ENCODE measurements at places on chromosomes 3 and 15. TPM values are rescaled to one million over a fixed set of nuclear protein-coding genes. Genes with fewer than 3 reads are reported as not detected.

- no peak for DNase-seq
These were observed 62.3 kb downstream of the PPARG start for GRCh38 chr3:12351145-12351544.

DNA sequence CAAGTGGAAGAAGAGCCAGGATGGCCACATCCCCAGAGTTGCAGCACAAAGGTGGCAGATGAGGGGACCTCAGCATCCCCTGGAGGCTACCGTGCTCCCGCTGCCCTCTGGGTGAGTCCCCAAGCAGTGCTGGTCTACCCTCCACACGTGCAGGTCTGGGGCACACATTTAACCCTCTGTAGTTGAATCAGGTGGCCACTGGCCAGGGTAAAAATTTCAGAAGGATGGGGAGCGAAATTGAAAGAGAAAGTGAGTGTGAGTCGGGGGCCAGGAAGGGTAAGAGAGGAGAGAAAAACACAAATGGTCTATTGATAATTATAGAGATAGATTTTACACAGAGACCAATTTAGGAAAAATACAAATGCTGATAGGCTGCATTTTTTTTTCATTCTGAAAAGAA is 139.5 kb upstream of the EIF1B start:
- no peak for DNase-seq

CRABP1 gene
- total RNA-seq: 0.67 TPM

DNA sequence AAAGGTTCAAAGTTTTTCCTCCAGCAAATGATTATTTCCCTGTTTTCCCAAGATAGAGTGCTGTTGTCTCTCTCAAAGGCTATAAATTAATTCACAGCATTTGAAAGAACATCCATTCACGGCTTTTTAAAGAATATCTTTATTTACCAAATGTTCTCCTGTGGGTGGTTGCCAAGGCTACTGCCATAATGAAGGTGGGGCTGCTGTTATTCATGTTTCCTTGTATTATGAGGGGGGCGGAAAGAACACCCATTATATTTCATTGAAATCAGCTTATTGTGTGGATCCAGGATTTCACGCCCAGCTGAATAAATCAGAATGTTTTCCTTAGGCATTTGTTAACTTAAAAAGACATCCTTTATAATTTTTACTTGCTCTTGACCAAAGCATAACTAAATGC is 10.1 kb downstream of the SRP14 start:
- no peak for DNase-seq

DNA sequence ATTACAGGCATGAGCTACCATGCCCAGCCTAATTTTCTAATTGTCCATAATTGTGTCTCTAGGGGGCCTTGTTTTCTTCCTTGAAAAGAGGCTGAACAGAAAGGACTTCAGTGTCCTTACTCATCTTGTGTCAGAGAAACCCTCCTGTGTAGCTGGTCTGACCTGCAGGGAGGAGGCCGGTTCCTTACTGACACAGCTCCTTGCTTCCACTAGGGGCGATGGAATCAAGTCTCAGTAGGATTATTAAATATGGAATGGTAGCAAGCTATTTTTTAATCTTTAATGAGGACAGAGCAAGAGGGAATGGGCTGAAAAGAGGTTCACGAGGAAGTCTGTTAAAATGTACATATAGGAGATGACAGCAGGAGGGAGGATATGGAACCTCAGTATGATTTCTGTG is 8.6 kb downstream of the LPCAT4 start:
- no peak for DNase-seq

DNA sequence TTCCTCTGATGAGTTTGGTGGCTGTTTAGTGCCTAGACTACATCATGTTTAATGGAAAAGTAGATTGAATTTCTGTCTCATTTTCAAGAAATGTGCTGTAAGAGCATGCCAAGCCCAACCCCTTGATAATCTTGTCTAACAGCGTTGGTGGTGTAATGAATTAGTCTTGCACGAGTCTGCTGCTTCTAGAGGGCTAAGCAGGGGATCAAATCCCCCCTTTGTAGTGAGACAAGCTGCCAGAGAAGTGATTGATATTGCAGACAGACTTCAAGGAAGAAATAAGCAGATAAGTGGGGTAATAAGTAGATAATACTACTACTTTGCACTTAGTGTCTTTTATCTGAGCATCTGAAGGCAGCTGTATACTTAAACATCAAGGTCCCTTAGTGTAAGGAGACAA is 141.4 kb downstream of the TP63 start:
- DNase-seq: no peak

GRCh38 chr15:97989299-97989698 is 28.8 kb downstream of the ARRDC4 start:
- DNase-seq: no peak

DNA sequence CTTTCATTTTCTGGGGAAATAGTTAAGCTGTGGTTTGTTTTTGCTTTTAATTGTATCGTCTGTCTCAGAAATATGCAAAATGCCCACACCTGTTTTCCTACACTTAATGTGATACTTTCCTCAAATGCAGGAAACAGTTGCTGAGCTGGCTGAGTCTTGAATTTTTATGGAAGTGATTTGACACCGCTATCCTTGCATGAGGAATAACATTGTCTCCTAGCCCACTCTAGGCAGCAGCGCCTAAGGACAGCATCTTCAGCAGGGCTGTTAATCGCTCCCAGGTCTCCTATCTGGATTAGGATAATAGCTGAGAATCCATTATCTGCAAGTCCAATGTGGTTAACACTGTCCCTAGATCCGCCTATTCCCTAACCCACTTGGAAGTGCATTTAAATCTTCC is 132.6 kb upstream of the NR2E3 start:
- no peak for DNase-seq

DNA sequence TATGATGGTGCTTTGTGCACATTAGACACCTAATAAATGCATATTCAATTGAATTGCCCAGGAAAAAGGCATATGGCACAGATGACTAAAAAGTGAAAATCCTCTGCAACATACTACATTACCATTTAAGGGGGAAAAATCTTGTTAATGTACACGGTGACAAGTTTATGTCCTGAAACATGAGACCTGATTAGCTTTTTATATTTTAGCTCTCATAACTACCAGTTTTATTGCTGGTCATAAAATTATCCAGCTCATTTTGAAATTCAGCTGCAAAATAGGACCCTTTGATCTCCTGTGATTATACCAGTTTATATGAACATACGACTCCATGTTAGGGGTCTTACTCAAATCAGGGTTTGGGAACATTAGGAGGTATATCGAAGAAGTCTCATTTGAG is 684.6 kb upstream of the CCDC54 start:
- DNase-seq: no peak

DNA sequence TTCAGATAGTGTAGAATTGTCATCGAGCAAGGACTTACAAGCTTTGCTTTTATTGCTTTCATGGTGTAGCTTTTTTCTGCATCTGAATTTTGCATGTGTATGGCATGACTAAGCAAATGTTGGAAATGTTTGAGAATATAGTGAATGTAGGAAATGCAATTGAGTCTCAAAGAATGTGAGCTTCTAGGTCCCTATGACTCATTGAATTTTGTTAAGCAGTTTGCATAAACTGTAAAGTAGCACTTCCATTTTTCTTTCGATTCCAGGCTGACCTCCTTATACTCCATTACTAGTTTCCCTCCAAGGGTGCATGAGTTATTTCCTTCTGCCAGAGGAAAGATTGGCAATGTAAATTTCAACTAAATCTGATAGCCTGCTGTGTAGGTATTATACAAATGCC is 619.2 kb downstream of the DIPK2A start:
- DNase-seq: no peak

PLA2G4E gene
- 0.06 TPM for total RNA-seq

DNA sequence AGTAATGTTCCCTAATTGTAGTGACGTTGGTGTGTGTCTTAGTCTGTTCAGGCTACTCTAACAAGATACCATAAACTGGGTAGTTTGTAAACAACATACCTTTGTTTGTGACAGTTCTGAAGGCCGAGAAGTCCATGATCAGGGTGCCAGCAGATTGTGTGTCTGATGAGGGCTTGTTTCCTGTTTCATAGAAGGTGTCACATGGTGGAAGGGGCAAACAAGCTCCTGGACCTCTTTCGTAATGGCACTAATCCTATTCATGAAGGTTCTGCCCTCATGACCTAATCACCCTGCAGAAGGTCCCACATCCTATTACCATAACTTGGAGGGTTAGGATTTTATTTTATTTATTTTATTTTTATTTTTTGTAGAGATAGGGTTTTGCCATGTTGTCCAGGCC is 11.1 kb downstream of the ATXN7 start:
- DNase-seq: no peak

DNA sequence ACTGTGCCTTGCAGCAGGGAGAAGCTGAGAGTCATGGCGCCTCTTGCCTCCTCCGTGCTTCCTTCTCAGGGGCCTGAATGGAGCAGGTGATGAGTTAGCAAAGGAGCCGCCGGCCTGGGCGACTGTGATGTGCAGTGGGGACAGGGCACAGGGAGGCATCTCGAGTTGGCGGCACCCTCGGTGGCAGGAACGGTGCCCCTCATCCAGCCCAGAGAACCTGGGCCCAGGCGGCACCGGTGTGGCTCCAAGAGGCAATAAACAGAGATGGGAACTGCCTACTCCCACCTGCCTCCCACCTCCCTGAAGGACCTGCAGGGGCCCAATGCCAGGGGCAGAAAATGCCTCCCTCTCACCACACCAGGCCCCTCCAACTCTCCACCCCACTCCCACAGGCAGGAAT is 6.2 kb downstream of the SLC41A3 start:
- DNase-seq: no peak

TMEM89 gene
- total RNA-seq: not detected

- no peak for DNase-seq
These were observed 81.5 kb downstream of the SLC25A26 start for GRCh38 chr3:66302288-66302687.
